Effector CD8-positive, alpha-beta T cell (primary cell): ENCODE measurements at places on chromosomes 2 and 18.

- no peak for DNase-seq
Measured at GRCh38 chr2:225037415-225038230, 4.6 kb downstream of the DOCK10 start.

- DNase-seq, result no peak
Measured at GRCh38 chr2:237669628-237670392, 42.4 kb downstream of the LRRFIP1 start.

GRCh38 chr2:74020702-74021406, 36.1 kb downstream of the TET3 start:
- DNase-seq, result no peak

GRCh38 chr18:41199212-41199611, 755.8 kb upstream of the PIK3C3 start:
- no peak for DNase-seq

- no peak for DNase-seq
Measured at GRCh38 chr2:102041351-102041750, 49.6 kb downstream of the IL1R2 start.
